Spinal cord (tissue), 10 donors: ENCODE measurements at places on chromosomes 4 and X. TPM values are rescaled to one million over a fixed set of nuclear protein-coding genes. Genes with fewer than 3 reads are reported as not detected.

The SHROOM3 gene
- 23.3 TPM for total RNA-seq

The MAGEB1 gene
- total RNA-seq: not detected

The FAM241A gene
- 1.7 TPM for total RNA-seq

The TLR10 gene
- 1.9 TPM for total RNA-seq

The RNF150 gene
- total RNA-seq: 28.0 TPM

The FAM53A gene
- 1.1 TPM for total RNA-seq

The FANCB gene
- total RNA-seq: 12.8 TPM

The MAMLD1 gene
- 5.5 TPM for total RNA-seq

The LRCH2 gene
- total RNA-seq: 20.4 TPM

The HSFX4 gene
- total RNA-seq: not detected

The LRPAP1 gene
- 47.1 TPM for total RNA-seq

The SPANXN3 gene
- total RNA-seq: not detected
